Heart left ventricle (tissue), 16 donors: ENCODE measurements at places on chromosomes 1 and 21. TPM values are rescaled to one million over a fixed set of nuclear protein-coding genes. Genes with fewer than 3 reads are reported as not detected.

The VANGL1 gene
- 1.4 TPM for polyA plus RNA-seq

The TUT4 gene
- polyA plus RNA-seq = 14.8 TPM

The FCRL6 gene
- polyA plus RNA-seq = not detected

The MYCBP gene
- polyA plus RNA-seq = 14.4 TPM

The LIN28A gene
- not detected for polyA plus RNA-seq

The RIPK4 gene
- polyA plus RNA-seq = 0.04 TPM

GRCh38 chr1:197304638-197305200 is 36.7 kb downstream of the CRB1 start:
- DNase-seq = no peak

GRCh38 chr1:232985882-232986526 is 35.6 kb downstream of the NTPCR start:
- no peak for DNase-seq

DNA sequence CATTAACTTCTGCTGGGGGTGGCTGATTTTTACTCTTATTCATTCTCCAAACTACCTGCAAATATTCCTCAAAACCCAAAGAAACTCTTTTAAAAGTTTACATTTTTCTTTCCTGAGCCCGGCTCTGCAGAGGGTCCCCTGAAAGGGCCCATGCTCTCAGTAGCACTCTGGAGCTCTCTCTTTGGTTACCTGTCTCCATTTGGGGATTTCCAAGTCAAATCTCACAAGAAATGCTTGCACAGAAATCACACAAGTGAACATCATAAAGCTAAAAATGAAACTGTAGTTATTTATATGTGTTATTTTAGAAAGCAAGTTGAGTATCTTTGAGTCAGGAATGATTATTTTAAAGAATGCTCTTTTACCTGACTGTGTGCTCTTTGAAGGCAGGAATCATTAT is 174.5 kb upstream of the PLXNA2 start:
- no peak for DNase-seq

DNA sequence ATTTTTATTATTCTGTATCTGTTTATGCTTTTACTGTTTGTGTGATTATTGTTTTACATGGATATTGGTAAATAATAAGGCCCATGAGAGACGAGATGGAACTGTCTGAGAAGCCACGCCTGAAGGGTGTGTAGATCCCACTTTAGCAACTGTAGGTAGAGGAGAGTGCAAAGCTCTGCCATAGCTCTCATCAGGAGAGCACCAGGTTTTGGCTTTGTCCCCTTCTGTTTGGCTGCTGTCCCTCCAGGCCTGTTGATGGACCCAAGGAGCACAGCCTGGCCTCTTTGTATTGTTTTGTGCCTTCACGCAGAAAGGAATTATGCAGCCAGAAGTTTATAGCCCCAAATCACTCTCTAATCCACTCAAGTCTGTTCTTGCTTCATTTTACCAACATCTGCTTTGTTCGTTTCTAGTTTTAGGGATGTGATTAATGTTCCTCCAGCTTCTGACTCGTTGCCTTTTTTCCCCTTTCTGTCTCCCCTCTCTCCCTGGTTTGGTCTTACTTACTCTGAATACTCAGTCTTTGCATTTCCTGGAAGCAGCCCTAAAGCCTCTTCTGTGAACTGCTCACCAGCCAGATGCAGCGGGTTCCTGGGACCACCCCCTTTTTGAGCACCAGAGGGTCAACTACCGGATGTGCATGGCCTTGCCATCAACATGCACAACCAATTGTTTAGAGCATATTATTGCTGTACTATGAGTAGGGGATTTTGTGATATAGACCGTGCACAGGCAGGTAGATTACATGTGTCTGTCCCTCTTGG is 127.3 kb downstream of the HHAT start:
- DNase-seq = no peak

DNA sequence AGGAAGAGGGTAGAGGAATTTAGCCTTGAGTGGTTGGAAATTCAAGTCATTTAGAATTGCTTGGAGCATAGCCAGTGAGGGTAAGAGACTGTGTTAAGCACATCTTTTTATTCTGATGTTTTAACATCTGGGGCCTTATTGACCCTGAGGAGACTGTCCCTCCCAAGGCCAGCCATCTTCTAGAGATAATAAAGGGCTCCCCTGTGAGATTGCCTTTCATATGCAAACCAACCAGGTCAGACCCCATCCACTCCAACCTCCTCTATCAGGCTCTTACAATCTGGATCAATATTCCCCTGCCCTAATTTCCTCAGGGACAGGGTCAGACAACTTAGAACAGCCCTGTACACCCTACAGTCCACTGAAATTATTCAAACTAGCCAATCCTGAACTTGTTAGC is 93.8 kb downstream of the ATP1B1 start:
- DNase-seq = no peak

DNA sequence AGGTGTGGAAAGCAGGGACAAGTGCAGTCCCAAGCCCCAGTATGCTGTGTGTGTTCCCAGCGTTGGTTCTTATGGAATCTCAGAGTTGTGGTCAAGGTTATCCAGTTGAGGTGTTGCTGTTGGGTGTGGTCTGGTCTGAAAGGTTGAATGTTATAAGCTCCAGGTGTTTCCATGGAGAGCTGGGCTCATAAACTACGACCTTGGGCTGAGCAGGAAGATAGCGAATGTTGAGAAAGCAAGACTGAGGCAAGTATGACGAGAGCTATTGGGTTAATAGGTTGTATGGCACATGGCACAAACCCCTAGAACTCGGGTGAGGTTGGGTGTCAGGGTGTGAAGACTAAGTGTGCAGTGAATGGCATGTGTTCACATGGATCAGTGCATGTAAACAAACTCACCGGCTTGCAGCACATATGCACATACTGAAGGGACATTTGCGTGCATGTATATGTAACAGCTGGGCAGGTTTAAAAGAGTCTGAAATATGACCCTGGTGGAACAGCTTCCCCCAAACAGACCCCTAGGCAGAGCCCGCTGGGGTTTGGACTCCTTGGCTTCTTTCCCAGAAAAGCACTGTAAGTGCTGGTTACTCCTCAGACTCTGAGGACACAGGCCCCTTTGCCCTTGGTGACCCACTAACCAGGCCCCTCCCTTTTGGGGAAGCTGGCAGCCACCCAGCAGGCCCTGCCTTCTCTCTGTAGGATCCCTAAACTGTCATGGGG is 117.5 kb downstream of the NAV1 start:
- DNase-seq = peak; percentile 69

DNA sequence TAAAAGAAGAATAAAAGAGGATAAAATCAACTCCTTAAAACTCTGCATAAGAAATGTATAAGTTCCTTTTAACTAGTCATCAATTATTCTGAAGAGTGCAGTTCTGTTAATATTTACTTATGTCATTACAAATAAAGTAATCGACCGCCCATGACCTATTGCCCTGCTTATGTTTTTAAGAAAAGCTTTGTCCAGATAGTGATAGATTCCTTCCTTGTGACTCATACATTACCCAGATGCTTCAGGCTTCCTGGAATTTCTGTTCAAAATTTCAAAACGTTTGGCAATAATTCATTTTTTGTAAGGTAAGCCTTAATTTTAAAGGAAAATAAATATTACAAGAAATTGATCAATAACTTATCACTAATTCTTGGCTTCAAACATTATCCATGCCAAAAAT is 918.2 kb upstream of the ADGRL2 start:
- DNase-seq = no peak

GRCh38 chr1:234093741-234094140 is 189.3 kb downstream of the SLC35F3 start:
- DNase-seq = peak; percentile 50

DNA sequence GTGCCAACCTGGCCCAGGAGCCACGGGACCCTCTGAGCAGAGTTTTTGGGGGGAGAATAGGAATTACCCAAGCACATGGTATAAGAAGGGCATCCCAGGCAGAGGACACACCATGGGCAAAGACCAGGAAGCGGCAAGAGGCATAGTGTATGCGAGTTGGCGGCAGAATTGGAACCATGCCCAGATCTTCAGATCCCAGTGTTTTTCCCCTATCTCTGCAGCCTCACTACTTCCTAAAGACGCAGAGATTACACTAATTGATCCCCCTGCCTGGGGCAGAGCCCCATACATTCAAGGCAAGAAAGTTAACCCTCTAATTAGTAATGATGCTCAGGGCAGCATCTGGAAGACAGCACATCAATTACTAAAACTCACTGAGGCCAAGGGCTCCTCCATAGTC is 48.2 kb downstream of the SYT2 start:
- DNase-seq = no peak

- no peak for DNase-seq
Measured at GRCh38 chr1:229407206-229408026, 26.5 kb downstream of the ACTA1 start.

DNA sequence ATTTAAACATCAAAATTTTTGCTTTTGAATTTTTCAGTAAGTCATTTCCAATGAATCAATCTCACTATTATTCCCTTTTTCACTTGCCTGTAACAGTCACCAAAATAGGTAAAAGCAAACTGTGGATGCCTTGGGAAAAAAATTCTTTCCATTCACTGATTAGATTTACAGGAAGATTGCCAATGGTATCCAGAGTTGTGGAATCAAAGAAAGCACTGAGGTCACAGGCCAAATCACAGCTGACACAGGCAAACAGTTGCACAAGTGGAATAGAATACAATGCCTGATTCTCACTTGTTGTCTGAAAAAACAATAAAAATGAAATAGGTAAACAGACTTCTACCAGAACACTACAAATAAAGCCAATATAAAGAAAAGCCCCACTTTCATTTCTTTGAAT is 48.4 kb downstream of the LTN1 start:
- no peak for DNase-seq

GRCh38 chr21:15135867-15136629 is 71.2 kb upstream of the NRIP1 start:
- DNase-seq = no peak

DNA sequence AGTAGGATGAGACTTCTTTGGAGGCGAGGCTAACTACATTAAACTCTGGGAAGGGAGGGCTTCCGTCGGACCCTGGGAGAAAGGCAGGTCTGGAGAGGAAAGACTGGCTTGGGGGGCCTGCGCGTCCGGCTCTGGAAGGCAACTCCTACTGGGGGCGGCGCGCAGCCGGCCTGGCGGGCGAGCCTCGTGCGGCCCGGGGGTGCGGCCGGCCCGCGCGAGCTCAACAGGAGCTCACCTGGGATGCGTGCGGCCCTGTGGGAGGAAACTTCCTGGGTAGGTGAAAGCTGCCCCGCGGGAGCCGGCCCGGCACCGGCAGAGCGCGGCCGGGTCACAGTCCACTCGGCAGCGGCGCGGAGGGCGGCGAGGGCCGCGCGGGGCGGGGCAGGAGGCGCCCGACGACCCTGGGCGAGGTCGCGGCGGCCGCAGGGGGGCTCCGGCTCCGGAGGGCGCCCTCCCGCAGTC is 449 bp downstream of the EPS15 start:
- peak; percentile 62 for DNase-seq

GRCh38 chr1:86137436-86137835 is 19.1 kb downstream of the COL24A1 start:
- no peak for DNase-seq

GRCh38 chr1:156226116-156226538 is 13.3 kb downstream of the PMF1 start:
- DNase-seq = no peak

- DNase-seq = no peak
Measured at GRCh38 chr1:10900251-10900651, 103.8 kb upstream of the CASZ1 start.

DNA sequence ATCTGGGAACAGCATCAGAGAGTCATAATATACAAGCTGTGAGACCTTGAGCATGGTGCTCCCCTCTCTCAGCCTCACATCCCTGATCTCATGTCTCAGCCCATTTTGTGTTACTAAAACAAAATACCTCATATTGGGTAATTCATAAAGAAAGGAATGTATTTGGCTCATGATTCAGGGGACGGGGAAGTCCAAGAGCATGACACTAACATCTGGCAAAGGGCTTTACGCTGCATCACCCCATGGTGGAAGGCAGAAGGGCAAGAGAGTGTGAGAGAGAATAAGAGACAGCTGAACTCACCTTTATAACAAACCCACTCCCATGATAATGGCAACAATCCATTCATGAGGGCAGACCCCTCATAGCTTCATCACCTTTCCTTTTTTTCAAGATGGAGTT is 36.5 kb downstream of the RNASEL start:
- DNase-seq = no peak

DNA sequence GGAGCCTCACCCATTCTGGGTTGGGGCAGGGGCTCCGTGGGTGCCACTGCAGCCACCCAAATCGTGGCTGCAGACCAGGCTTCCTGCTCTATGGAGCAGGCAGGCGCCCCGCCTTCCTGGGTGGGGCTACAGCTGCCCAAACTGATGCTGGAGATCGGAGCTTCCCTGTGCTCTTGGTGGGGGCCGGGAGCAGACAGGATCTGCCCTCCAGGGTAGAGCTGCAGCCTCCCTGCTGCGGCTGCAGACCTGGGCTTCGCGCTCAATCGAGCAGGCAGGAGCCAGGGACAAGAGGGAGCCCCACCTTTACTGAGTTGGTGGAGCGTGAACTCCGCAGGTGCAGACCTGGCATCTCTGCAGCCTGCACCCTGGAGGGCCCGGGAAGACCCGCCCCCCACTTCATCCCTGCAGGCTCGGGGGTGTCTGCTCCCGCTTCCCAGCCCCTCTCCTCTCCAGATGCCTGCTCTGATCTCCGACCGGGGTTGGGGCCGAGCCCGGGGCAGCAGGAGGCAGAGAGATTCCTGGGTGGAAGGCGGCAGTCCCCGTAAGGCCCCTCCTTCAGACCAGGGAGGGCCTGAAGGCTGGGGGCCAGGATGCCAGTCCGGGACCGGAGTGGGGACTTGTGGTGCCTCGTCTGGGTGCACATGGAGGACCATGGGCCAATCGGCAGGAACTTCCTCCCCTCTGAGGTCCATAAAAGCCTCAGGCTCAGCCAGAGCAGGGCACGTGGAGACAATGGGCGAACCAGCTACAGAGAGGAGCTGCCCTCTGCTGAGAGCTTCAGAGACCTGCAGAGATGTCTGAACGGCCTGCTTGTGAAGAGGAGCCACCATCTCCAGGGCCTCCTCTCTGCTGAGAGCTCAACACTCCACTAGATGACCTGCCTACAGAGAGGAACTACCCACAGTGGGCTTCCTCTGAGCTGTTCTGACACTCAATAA is 359.3 kb downstream of the SMYD3 start:
- no peak for DNase-seq
